GM12864 (cell line): ENCODE measurements at places on chromosomes 7 and 10.

DNA sequence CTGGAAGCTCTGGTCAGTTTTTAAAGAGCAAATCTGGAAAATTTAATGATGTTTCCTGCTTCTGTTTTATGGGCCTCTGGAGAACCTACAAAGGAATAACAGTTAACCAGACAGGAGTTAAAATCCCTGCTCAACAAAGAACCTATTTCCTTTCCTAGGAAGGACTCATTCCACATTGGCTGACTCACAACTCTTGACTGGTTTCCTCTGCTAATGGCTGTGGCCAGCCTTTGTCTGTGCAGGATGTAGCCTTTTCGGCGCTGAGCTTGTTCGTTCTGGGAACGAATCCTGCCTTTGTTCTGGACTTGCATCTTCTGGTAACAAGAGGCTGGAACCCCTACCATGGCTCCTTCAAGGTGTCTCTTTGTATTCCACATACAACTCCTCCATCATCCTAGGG, 112.8 kb upstream of the PDCD4 start:
- no peak for DNase-seq

DNA sequence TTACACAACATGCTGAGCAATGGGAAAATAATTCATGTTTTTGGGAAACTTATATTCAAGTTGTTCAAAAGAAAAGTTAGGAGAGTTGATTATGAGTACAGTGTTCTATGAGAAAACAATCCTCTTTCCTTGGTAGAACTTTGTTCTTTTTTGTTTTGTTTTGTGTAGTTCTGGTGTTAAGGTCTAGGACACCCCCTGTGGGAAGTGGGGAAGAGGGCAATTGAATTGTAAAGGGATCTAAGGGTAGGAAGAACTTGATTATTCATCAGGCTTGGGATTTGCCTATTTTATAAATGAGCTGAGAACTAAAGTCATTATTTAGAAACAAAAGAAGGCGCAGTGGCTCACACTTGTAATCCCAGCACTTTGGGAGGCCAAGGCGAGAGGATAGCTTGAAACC, 25.9 kb upstream of the CDK13 start:
- DNase-seq: no peak

DNA sequence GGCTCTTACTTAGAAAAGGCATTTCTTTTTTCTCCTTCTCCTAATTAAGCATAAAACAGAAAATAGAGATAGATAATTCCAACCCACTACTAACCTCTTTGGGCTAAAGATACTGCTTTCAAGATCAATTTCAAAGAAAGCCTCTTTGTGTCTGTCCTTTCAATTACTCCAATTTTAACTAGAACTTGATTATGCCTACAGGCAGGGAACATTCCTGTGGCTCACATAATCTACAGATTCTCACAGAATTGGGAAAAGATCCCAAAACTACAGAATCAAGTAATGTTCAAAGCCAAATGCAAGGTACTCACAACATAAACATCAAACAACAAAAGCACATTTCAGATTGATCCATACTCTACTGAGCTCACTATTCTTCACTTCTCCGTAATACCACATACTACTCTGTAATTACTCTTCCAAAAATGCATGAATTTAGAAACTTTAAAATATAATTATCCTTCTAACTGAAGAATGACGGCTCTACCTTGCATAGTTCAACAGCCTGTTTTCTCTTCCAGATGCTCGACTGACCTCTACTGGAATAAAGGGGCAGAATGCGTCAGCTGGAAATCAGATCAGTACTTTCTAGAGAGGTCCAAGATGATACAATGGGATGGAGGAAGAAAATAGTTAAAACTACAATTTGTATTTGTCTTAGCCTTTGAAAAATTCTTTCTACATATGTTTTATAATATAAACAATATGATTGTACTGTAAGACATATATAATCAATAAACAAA, 3.9 kb downstream of the MTERF1 start:
- DNase-seq: no peak

GRCh38 chr7:104240401-104240800, 32.6 kb upstream of the ORC5 start:
- no peak for DNase-seq

- DNase-seq: peak; percentile 65
Observed at GRCh38 chr10:112375721-112376395, 1.9 kb downstream of the ACSL5 start.

- DNase-seq: no peak
Observed at GRCh38 chr7:67653856-67654454, 657.3 kb downstream of the TYW1 start.

DNA sequence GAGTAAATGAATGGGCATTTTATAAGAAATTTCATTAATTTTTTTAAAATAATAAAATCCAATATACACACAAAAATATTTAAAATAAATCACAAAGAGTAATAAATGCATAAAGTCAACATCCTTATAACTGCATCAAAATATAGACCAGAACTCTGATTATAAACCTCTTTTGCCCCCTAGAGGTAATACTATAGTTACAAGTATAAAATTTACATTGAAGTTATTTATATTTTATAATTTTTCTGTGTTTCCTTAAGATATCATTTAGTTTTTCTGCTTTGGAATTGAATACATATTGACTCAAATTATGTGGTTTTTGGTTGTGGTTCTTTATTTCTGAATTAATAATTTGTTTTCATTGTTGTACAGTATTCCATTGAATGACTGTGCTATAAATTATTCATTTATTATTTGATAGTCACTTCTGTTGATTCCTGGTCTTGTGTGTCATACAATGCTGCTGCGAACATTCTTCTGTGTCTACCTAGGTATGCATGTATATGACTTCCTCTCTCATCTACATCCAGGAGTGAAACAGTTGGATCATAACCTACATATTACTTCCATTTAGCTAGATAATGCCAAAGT, 673.6 kb downstream of the IPMK start:
- no peak for DNase-seq

DNA sequence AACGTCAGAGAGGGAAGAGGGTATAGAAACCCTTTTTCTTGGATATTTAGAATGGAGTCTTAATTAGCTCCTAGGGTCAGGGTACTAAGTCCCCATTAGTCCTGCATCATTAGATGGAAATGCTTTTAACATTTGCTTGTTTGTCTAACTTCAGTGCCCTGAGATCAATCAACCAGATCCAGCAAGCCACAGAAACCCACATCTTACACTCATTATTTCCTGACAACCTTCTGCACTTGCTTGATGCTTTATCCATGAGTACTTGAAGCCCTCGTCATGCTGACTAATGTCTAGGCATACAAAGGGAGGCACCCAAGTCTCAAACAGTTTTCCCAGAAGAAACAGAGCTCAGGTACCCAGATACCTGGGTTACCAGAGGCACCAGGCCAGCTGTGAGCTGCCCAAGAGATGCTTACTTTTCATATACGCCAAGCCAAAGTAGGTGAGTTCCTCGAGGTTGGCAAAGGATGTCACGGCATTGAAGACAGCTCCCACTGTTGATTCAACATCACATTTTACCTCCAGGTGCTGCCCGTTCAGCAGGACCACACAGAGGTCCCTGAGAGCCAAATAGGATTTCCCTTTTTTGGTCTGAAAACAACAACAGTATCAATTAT, 42.7 kb downstream of the FRMPD2 start:
- peak; percentile 30 for DNase-seq

GRCh38 chr7:132395361-132395760, 180.9 kb downstream of the PLXNA4 start:
- DNase-seq: no peak

- DNase-seq: peak; percentile 45
Observed at GRCh38 chr10:99532687-99533495, at the start of gene NKX2-3. Gene NKX2-3 (plus strand): TSS chr10:99532942. CDS start chr10:99533132, 190 bp downstream.

DNA sequence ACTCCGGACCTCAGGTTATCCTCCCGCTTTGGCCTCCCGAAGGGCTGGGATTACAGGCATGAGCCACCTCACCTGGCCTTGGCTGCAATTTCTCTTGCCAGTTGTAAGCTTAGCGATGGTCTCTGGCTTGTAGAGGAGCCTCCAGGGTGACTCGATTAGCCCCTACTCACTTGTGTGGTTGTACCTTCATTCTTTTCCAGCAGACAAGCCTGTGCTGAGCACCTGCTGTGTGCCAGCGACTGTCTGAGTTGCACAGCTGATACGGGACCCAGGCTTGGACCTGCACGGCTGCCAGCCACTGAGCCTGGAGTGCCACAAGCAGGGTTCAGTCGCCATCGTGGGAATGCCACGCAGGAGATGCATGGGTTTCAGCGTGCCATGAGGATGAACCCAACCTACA, 42.0 kb upstream of the DNAJB6 start:
- no peak for DNase-seq

GRCh38 chr10:110163192-110163773, 44.1 kb upstream of the MXI1 start:
- DNase-seq: no peak

DNA sequence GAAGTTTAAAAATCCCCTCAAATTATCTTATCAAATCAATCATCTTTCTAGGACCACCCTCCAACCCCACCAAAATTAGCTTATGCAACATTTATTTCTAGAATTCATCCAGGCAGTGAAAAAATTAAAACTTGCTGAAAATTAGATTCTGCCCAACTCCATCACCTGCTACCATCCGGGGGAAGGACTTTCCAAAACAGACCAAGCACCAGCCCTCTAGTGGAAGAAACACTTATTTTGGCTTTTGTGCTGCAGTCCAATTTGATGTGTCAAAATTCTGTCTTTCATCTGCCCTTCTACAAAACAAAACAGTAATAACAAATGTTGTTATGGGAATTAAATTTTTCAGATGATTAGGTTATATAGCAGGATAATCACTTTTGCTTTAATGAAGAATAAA, 35.1 kb downstream of the GCC1 start:
- DNase-seq: no peak
